Ovary (tissue), 10 donors: ENCODE measurements at places on chromosomes 13 and 19. TPM values are rescaled to one million over a fixed set of nuclear protein-coding genes. Genes with fewer than 3 reads are reported as not detected.

DNA sequence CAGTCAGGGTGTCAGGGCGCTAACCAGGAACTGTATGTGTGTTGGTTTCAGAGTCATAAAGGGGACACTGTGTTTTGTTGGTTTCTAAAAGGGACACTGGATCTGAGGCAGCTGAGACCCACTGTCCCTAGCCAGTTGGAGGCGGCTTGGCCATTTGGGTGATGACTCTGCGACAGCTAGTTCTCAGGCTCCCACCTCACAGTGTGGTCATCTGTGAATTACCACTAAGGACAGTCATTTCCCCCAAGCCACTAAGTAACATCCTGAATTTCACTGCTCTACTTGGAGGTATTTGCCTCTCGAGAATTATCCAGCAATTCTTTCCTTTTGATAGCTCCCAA, 51.5 kb downstream of the EPS15L1 start:
- H3K27ac ChIP-seq = no peak overlapping the region
- H3K27me3 ChIP-seq = no peaks in the 10 kb centered on the region
- H3K4me1 ChIP-seq = no peaks in the 10 kb centered on the region
- no peak for DNase-seq

Gene ATG4D
- 24.6 TPM for total RNA-seq

Gene CARM1
- 39.8 TPM for total RNA-seq

DNA sequence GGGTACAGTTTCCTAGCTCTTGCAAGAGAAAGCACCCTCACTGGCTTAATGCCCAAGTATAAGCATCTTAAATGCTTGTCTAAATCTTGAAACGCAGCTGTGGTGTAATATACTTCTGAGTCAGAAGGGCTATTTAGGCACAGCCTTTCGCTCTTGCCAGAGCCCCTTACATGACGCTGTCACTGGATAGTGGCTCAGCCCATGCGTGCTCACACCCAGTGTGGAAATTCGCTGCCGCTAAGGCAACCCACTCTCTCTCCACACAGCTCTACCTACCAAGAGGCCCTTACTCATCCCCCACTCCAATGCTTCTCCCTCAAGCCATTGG, 24.0 kb downstream of the UQCRFS1 start:
- no peak overlapping the region for H3K4me3 ChIP-seq
- H3K27ac ChIP-seq = no peak overlapping the region
- no peaks in the 10 kb centered on the region for H3K27me3 ChIP-seq
- H3K4me1 ChIP-seq = no peaks in the 10 kb centered on the region

GRCh38 chr19:35462476-35462953, 14.5 kb downstream of the FFAR2 start:
- no peak overlapping the region for H3K27ac ChIP-seq
- no peak for DNase-seq
- no peaks in the 10 kb centered on the region for H3K36me3 ChIP-seq
- no peaks in the 10 kb centered on the region for H3K27me3 ChIP-seq
- H3K4me3 ChIP-seq = no peak overlapping the region

- DNase-seq = no peak
- no peaks in the 10 kb centered on the region for H3K36me3 ChIP-seq
These were observed 107.1 kb downstream of the DACH1 start for GRCh38 chr13:71759651-71760511.

GRCh38 chr13:77448689-77449088, 86.8 kb upstream of the SCEL start:
- DNase-seq = no peak
- H3K4me3 ChIP-seq = no peak overlapping the region

DNA sequence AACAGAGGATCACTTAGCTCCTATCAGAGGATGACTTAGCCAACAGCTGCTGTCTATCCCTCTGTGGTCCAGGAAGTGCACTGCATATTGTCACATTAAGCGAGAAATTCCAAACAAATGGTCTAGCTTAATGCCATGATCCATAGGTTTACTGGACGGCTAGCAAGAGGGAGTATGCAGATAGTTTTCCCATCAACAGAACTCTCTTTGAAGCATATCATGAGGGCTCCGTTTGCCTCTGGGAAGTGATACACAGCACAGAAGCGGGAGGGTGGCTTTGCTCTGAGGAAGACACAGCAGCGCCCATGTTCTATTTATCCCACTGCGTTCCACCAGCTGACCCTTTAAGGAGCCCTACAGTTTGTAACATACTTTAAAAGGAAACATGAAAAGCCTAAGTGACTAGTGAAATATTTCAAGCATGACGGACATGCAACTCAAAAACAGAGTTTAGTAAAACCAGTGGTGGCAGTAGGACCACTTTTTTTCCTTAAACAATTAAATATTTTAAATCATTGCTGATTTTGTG, 52.7 kb downstream of the COL4A1 start:
- H3K27ac ChIP-seq = no peak overlapping the region
- H3K4me3 ChIP-seq = no peak overlapping the region
- no peaks in the 10 kb centered on the region for H3K27me3 ChIP-seq
- H3K4me1 ChIP-seq = peaks cover 27% of the 10 kb centered on the region
- no peak for DNase-seq

DNA sequence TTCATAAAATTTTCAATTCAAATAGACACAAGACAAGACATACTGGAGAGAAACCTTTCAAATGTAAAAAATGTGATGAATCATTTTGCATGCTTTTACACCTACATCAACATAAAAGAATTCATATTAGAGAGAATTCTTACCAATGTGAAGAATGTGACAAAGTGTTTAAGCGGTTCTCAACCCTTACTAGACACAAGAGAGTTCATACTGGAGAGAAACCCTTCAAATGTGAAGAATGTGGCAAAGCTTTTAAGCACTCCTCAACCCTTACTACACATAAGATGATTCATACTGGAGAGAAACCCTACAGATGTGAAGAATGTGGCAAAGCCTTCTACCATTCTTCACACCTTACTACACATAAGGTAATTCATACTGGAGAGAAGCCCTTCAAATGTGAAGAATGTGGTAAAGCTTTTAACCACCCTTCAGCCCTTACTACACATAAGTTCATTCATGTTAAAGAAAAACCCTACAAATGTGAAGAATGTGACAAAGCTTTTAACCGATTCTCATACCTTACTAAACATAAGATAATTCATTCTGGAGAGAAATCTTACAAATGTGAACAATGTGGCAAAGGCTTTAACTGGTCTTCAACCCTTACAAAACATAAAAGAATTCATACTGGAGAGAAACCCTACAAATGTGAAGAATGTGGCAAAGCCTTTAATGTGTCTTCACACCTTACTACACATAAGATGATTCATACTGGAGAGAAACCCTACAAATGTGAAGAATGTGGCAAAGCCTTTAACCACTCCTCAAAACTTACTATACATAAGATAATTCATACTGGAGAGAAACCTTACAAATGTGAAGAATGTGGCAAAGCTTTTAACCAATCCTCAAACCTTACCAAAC, 24.6 kb upstream of the ZNF431 start:
- no peaks in the 10 kb centered on the region for H3K4me1 ChIP-seq
- H3K36me3 ChIP-seq = no peaks in the 10 kb centered on the region
- no peak overlapping the region for H3K27ac ChIP-seq
- DNase-seq = no peak
- H3K4me3 ChIP-seq = no peak overlapping the region
- no peaks in the 10 kb centered on the region for H3K27me3 ChIP-seq

- H3K4me1 ChIP-seq = peaks cover 2% of the 10 kb centered on the region
- no peak overlapping the region for H3K4me3 ChIP-seq
- H3K36me3 ChIP-seq = no peaks in the 10 kb centered on the region
- no peaks in the 10 kb centered on the region for H3K27me3 ChIP-seq
- H3K27ac ChIP-seq = no peak overlapping the region
These were observed 34.5 kb downstream of the PLEKHJ1 start for GRCh38 chr19:2201473-2202148.

Gene ZNF441
- total RNA-seq = 26.7 TPM

DNA sequence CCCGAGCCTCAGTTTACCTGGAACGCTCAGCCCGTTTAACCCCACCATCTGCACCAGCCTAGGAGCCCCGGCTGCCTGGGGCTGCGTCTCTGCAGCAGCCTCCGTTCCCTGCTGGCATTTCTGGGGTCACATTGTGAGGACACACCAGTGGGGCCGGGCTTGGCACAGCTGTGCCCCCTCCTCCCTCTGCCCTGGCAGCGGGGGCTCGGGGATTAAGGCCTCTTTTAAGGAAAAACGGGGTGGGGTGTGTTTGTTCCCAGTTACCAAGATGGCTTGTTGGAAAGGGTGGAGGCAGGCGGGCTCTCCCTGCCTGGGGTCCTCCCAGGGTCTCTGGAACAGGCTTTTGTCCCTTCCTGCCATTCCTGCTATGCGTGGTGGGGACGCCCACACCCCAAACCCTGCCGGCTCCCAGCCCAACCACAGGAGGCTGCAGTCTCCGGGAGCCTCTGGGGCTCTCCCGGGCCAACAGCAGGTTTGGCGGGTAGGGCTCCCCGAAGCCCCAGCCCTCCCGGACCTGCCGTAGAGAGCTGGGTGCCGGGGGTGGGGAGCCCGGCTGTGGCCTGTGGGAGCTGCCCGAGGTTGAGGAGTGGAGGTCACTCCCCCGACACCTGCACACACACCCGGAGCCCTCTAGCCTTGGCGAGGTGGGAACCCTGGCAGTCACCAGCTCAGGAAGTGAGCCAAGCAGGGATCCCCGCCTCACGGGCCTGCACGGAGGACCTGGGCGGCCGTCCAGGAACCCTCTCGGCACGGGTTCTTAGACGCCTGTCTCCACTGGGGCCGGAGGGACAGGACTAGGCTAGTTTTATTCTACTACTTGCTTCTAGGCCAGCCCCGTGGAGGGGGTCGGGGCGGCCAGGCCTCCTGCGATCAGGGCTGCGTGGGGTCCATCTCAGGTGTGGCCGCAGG, 36.9 kb downstream of the GADD45B start:
- no peak overlapping the region for H3K27ac ChIP-seq
- H3K4me1 ChIP-seq = no peaks in the 10 kb centered on the region
- H3K36me3 ChIP-seq = no peaks in the 10 kb centered on the region
- H3K27me3 ChIP-seq = no peaks in the 10 kb centered on the region

DNA sequence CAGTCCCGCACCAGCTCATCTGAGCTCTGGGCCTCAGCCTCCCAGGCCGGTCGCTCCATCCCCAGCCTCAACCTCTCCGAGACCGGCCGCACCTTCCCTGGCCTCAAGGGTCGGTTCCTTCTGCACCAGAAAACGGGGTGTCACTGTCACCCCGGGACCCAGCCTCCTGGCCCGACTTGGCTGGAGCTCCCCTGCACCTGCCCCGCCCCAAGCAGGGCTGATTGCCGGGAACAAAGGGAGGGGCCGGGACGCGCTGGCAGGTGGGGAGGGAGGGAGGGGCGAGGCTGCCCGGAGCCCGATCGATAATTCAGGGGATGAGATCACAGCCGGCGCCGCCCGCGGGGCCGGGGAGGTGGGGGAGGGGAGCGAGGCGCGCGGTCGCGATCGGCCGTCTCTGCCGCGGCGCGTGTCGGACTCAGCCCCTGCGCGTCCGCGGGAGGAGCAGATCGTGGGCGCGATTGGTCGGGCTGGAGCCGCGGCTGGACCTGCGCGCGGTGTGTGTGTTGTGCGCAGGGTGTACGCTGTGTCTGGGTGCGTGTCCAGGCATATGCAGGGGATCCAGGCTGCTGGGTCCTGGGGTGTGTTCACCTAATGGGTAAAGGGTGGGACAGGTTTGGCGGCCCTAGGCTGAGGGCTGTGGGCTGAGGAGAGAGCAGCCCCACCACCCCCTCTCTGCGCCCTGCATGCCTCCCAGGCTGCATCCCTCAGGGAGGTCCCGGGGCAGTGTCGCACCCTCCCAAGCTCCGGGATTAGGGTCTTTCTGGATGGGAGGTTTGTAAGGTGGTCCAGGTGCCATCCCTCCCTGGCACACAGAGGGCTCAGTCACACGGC, 1.1 kb upstream of the SHC2 start:
- H3K4me1 ChIP-seq = no peaks in the 10 kb centered on the region
- H3K4me3 ChIP-seq = peak overlapping the region; percentile 67
- no peaks in the 10 kb centered on the region for H3K27me3 ChIP-seq
- H3K27ac ChIP-seq = no peak overlapping the region

DNA sequence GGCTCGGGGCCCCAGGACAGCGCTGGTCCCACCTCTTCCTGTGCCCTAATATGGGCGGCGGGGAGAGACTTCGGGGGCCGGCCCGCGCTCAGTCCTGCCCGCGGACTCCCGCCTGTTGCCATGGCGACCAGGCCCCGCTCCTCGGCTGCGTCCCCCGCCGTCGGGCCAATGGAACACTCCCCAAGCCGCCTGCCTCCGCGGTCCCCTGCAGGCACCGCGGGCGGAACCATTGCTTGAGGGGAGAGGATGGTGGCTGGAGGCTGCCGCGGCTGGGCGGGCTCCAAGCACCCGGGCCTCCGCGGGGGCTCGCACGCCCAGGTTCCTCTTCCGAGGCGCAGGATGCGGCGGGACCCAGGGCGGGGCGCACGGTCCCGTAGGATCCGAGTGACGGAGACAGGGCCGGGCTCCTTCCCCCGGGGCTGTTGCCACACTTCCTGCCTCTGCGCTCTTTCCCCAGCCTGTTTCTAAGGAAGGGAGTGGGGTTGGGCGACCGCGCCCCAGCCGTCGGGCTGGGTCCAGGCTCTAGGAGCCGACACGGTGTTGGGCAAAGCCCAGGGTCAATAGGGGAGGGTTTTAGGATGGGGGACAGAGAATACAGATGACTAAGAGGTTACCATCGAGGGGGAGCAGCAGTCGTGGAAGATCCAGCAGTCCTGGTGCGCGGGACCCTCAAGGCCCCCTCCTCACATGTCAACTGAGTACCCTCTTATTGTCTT, 1.2 kb upstream of the JUNB start:
- no peaks in the 10 kb centered on the region for H3K36me3 ChIP-seq
- peak overlapping the region; percentile 95 for H3K27ac ChIP-seq
- H3K4me1 ChIP-seq = peaks cover 8% of the 10 kb centered on the region
- H3K27me3 ChIP-seq = no peaks in the 10 kb centered on the region
- peak; percentile 98 for DNase-seq
- H3K4me3 ChIP-seq = peak overlapping the region; percentile 80

Gene ICAM1
- 12.1 TPM for total RNA-seq

Gene ATP1A3
- not detected for total RNA-seq

Gene SCGB2B2
- total RNA-seq = 0.50 TPM

DNA sequence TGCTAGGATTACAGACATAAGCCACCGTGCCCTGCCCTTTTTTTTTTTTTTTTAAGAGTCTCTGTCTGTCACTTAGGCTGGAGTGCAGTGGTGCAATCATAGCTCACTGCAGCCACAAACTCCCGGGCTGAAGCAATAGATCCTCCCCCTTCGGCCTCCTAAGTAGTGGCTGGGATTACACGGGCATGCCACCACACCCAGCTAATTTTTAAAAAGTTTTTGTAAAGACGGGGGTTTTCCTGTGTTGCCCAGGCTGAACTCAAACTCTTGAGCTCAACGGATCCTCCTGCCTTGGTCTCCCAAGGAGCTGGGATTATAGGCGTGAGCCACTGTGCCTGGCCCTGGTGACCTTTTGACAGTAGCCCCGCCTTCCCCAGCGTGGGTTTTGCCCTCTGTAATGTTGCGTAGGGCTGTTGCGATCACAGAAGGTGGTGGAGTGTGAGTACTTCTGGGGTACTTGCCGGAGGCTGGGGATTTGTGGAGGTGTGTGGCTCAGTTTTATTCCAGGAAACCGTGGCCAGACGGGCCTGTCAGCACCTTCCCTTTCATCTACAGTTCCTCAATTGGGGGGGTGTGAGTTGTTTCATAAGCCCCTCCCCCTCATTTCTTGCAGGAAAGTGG, 11.6 kb upstream of the RETN start:
- no peaks in the 10 kb centered on the region for H3K36me3 ChIP-seq
- H3K4me3 ChIP-seq = no peak overlapping the region
- no peaks in the 10 kb centered on the region for H3K4me1 ChIP-seq
- DNase-seq = no peak
- no peak overlapping the region for H3K27ac ChIP-seq
- no peaks in the 10 kb centered on the region for H3K27me3 ChIP-seq

GRCh38 chr19:43906774-43907173, 28.3 kb downstream of the ZNF45 start:
- no peaks in the 10 kb centered on the region for H3K27me3 ChIP-seq
- H3K4me3 ChIP-seq = no peak overlapping the region
- no peak for DNase-seq
- H3K27ac ChIP-seq = no peak overlapping the region
- no peaks in the 10 kb centered on the region for H3K36me3 ChIP-seq
- H3K4me1 ChIP-seq = no peaks in the 10 kb centered on the region
